K562 (cell line): ENCODE measurements at places on chromosomes 3 and 15.

- H3K4me1 ChIP-seq = no peaks in the 10 kb centered on the region
- no peak overlapping the region for H3K4me3 ChIP-seq
- no peak overlapping the region for H3K27ac ChIP-seq
- no peaks in the 10 kb centered on the region for H3K27me3 ChIP-seq
- no peaks in the 10 kb centered on the region for H3K36me3 ChIP-seq
Observed at GRCh38 chr3:74613060-74613459, 1.4 kb downstream of the CNTN3 start.

DNA sequence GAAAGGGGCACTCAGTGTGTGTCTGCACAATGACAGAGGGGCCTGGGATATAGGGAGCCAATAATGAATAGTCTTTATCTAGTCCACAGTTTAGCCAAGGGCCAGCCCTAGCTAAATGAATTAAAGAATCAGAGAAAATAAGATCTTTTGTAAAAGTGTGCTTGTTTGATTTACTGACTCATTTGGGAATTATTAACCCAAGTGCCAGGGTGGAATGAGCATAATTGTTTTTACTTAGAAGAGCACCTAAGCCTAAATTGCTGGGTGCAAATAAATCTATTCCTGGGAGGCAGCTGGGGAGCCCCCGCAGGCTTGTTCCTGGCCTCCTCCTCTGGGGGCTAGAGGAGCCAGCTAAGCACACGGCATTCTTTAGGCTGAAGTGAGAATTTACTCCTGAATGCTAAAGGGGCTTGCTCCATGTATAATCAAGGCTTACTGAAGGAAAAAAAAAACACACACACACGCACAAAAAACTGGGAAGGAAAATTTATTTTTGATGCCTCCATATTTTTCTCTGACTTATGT is 405.3 kb upstream of the SUCLG2 start:
- H3K4me1 ChIP-seq = no peaks in the 10 kb centered on the region
- no peaks in the 10 kb centered on the region for H3K27me3 ChIP-seq

DNA sequence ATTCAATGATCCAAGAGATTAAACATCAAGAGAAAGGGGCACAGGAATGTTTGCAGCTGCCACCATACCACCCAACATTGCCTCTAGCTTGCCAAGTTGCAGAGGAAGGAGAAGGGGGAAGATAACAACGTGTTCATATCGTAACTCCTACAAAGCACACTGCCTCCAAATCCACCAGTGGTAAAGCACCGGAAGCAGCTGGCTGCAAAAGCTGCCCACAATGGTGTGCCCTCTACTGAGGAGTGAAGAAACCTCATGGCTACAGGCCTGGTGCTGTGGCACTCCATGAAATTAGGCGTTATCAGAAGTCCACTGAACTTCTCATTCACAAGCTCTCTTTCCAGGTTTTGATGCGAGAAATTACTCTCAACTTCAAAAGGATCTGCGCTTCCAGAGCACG is 263.9 kb upstream of the STT3B start:
- H3K4me1 ChIP-seq = no peaks in the 10 kb centered on the region
- no peak overlapping the region for H3K4me3 ChIP-seq
- no peak overlapping the region for H3K27ac ChIP-seq
- DNase-seq = no peak
- H3K27me3 ChIP-seq = no peaks in the 10 kb centered on the region
- H3K36me3 ChIP-seq = no peaks in the 10 kb centered on the region

GRCh38 chr3:81521855-81522254 is 239.6 kb downstream of the GBE1 start:
- H3K27me3 ChIP-seq = no peaks in the 10 kb centered on the region
- H3K36me3 ChIP-seq = no peaks in the 10 kb centered on the region
- no peak for DNase-seq

GRCh38 chr3:49198161-49198560 is 26.8 kb downstream of the KLHDC8B start:
- H3K27me3 ChIP-seq = no peaks in the 10 kb centered on the region
- no peak overlapping the region for H3K27ac ChIP-seq
- H3K4me1 ChIP-seq = peaks cover 7% of the 10 kb centered on the region; the same call in 1 of the 2 replicates
- no peaks in the 10 kb centered on the region for H3K36me3 ChIP-seq

DNA sequence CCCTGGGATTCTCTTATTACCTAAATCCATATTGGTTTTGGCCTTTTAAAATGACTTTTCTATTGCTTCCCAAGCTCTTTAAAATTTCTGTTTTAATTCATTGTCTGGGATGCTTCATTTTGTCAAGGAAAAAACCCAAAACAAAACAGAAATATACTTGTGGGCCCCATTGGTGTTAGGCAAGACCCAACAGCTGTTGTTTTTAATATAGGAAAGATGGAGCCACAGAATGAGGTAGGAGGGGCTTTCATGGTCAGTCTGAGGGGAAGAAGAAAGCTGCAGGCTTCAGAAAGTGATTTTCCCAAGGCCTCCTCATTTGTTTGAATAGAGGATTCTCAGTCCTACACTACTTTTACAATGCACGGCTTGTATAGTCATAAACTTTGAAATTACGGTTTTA is 180.5 kb downstream of the MCTP2 start:
- no peak for DNase-seq
- no peaks in the 10 kb centered on the region for H3K36me3 ChIP-seq
- H3K27ac ChIP-seq = no peak overlapping the region
- H3K27me3 ChIP-seq = no peaks in the 10 kb centered on the region
- no peak overlapping the region for H3K4me3 ChIP-seq

DNA sequence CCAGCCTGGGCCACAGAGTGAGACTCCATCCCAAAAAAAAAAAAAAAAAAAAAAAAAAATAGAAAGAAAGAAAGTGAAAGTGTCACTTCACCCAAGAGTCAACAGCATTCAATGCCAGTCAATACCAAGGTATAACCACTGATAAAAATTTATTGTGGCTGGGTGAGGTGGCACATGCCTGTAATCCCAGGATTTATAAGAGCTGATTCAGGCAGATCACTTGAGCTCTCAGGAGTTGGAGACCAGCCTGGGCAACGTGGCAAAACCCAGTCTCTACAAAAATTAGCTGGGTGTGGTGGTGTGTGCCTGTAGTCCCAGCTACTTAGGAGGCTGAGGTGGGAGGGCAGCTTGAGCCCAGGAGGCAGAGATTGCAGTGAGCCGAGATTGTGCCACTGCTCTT is 46.5 kb upstream of the PIK3CB start:
- no peak for DNase-seq
- no peaks in the 10 kb centered on the region for H3K27me3 ChIP-seq
- no peak overlapping the region for H3K4me3 ChIP-seq
- H3K4me1 ChIP-seq = peaks cover 15% of the 10 kb centered on the region; the same call in 2 of the 3 replicates
- H3K36me3 ChIP-seq = no peaks in the 10 kb centered on the region

DNA sequence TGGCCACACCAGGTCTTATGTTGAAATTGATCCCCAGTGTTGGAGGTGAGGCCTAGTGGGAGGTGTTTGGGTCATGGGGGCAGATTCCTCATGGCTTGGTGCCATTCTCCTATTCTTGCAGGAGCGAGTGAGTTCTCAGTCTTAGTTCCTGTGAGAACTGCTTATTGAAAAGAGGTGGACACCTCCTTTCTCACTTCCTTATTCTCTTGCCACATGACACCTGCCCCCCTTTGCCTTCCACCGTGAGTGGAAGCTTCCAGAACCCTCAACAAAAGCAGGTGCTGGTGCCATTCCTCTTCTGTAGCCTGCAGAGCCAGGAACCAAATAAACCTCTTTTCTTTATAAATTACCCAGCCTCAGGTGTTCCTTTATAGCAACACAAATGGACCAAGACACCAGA is 318.1 kb upstream of the MCTP2 start:
- H3K36me3 ChIP-seq = no peaks in the 10 kb centered on the region
- DNase-seq = no peak
- no peaks in the 10 kb centered on the region for H3K4me1 ChIP-seq

DNA sequence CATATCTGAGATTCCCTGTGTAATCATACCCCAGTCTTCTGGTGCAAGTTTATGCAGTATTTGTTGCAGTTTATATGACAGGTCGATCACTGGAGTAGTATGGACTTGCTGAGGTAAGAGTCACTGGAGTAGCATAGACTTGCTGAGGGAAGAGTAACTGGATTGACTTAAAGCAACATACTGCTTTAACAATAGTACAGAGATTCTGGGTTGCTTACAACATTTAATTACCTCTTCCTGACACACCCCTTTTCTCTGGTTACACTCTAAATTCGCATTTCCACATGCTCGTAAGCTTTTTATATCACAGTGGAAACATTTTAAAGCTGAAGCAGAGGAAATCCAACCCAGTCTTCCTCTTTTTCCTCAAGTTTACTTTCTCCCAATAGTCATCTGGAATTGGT is 11.8 kb downstream of the AAGAB start:
- peaks cover 34% of the 10 kb centered on the region for H3K36me3 ChIP-seq
- H3K27ac ChIP-seq = no peak overlapping the region
- DNase-seq = no peak
- no peaks in the 10 kb centered on the region for H3K4me1 ChIP-seq

DNA sequence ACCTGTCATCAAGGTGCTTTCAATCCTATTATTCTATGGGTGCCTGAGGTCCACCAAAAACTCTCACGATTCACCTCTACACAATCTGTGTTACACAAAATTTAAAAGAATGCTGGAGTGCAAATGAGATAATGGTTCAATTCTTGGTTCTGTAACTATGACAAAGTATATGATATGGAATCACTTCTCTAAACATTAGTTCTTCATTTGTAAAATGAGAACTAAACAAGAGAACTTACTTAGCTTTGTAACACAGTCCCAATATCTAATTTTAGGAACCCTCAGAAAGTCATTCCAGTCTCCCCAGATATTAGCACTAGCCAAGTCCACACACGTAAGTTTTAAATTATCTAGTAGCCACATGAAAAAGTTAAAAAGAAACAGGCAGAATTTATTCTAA is 111.5 kb downstream of the TBL1XR1 start:
- H3K27ac ChIP-seq = no peak overlapping the region
- peaks cover 19% of the 10 kb centered on the region; the same call in 2 of the 3 replicates for H3K36me3 ChIP-seq
- no peak for DNase-seq
- H3K27me3 ChIP-seq = no peaks in the 10 kb centered on the region
- no peaks in the 10 kb centered on the region for H3K4me1 ChIP-seq
- H3K4me3 ChIP-seq = no peak overlapping the region

DNA sequence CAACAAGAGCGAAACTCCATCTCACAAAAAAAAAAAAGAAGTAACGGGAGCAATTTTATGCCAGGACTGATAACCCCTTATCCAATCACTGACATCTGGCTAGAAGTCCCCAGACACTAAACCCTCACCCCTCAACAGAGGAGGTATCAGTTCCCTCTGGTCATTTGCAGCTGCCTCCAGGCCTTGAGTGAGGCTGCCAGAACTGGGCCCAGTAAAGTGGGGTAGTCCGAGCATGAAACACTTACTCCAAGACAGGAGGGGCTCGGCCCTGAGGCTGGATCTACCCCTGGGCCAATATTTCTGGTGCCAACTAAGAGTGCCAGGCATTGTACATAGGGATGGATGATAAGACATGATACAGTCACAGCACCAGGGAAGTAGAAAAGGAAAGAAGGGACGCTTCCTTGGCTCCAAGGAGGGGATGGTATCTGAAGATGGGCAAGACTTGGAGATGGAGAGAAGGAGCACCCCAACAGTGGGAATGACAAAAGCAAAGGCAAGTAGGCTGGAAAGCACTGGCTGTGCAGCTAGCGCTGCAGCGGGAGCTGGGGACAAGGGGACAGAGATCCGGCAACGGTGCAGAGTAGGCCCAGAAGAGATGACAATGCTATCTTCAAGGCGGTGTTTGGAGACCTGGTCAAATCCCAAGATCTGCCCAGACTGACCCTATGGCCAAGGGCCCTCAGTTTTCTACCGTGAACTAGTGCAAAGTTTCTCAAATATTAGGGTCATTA is 2.2 kb downstream of the XXYLT1 start:
- peaks cover 22% of the 10 kb centered on the region for H3K4me1 ChIP-seq
- H3K27ac ChIP-seq = no peak overlapping the region
- H3K4me3 ChIP-seq = no peak overlapping the region
- no peaks in the 10 kb centered on the region for H3K27me3 ChIP-seq
- DNase-seq = no peak

GRCh38 chr15:81189583-81190283 is 6.9 kb upstream of the IL16 start:
- H3K27me3 ChIP-seq = no peaks in the 10 kb centered on the region
- H3K27ac ChIP-seq = no peak overlapping the region
- H3K36me3 ChIP-seq = no peaks in the 10 kb centered on the region; the same call in 2 of the 3 replicates
- no peaks in the 10 kb centered on the region for H3K4me1 ChIP-seq

DNA sequence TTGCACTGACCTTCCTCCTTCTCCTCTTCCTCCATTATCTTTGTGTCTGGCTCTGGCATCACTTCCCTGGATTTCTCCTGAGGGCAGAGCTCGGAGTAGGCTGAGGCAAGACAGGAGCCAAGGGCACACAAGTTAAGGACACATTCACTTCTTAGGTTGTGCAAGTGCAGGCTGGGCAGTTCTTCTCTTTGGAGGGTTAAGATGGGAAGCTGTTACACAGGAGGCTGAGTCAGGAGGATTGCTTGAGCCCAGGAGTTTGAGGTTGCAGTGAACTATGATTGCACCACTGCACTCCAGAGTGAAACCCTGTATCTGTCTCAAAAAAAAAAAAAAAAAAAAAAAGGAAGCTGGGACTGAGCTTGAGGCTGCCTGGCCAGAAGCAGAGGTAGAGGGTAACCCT is 176.2 kb upstream of the ANKRD28 start:
- H3K27me3 ChIP-seq = peaks cover 4% of the 10 kb centered on the region; the same call in 2 of the 3 replicates
- no peaks in the 10 kb centered on the region for H3K4me1 ChIP-seq
- DNase-seq = no peak
- H3K4me3 ChIP-seq = no peak overlapping the region
- H3K27ac ChIP-seq = no peak overlapping the region
- H3K36me3 ChIP-seq = no peaks in the 10 kb centered on the region

DNA sequence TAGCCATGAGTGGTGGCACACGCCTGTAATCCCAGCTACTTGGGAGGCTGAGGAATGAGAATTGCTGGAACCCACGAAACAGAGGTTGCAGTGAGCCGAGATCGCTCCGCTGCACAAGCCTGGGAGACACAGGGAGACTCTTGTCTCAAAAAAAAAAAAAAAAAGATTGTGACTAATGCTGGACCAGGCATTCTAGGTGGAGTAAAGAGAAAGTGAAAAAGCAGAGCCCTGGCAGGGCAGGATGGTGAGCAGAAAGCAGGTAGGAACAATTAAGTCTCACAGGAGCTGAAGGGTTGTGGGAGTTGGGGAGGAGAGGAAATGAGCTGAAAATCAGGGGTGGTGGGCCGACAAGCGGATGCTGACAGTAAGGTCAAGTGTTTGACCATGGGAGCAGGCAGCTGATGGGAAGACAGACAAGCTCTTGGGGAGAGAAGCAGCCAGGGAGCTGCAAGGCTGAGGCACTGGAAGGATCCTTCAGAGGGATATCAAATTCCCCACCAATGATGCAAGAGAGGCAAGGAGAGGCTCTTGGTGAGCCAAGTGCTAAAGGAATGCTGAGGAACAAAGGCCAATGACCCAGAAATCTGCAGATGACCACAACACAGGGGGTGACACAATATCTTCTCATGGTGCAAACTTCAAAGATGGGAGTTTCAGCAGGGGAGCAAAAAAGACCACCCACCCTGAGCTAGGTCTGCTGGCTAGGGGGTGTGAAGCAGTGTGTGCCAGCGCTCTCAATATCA is 251.1 kb downstream of the ULK4 start:
- DNase-seq = no peak
- no peaks in the 10 kb centered on the region for H3K36me3 ChIP-seq
- no peak overlapping the region for H3K27ac ChIP-seq
- H3K27me3 ChIP-seq = no peaks in the 10 kb centered on the region
